ENCODE measurements at places on chromosomes 1 and 21. TPM values are rescaled to one million over a fixed set of nuclear protein-coding genes. Genes with fewer than 3 reads are reported as not detected.

The LDLRAD1 gene
- polyA plus RNA-seq = not detected

The JAM2 gene
- polyA plus RNA-seq = 15.9 TPM

The SPRR4 gene
- polyA plus RNA-seq = not detected

The LAPTM5 gene
- 16.9 TPM for polyA plus RNA-seq

The ELF3 gene
- polyA plus RNA-seq = 1.2 TPM

The FAM110D gene
- polyA plus RNA-seq = 1.2 TPM

The LINGO4 gene
- not detected for polyA plus RNA-seq

The B3GALT2 gene
- polyA plus RNA-seq = 16.9 TPM

The DYRK3 gene
- 5.9 TPM for polyA plus RNA-seq

The PPM1J gene
- 0.87 TPM for polyA plus RNA-seq

The EXO1 gene
- polyA plus RNA-seq = 13.5 TPM

The ARHGAP30 gene
- polyA plus RNA-seq = 3.8 TPM

The LRRC53 gene
- not detected for polyA plus RNA-seq

The HLCS gene
- 16.7 TPM for polyA plus RNA-seq

The MIS18A gene
- polyA plus RNA-seq = 26.9 TPM

The MEX3A gene
- 46.9 TPM for polyA plus RNA-seq

The C1orf116 gene
- polyA plus RNA-seq = 0.46 TPM

The ERICH3 gene
- 0.73 TPM for polyA plus RNA-seq

The TATDN3 gene
- 20.9 TPM for polyA plus RNA-seq

The CDA gene
- polyA plus RNA-seq = 6.8 TPM

The CYP4A11 gene
- 2.7 TPM for polyA plus RNA-seq

The SHE gene
- 9.9 TPM for polyA plus RNA-seq

The RAD54L gene
- 12.3 TPM for polyA plus RNA-seq

The LCE1E gene
- not detected for polyA plus RNA-seq

The ACKR1 gene
- polyA plus RNA-seq = 0.56 TPM

The VWA1 gene
- polyA plus RNA-seq = 47.9 TPM

The IL19 gene
- polyA plus RNA-seq = 0.96 TPM

The GATAD2B gene
- 27.2 TPM for polyA plus RNA-seq

The MYBPH gene
- polyA plus RNA-seq = 0.07 TPM

The RIPK4 gene
- polyA plus RNA-seq = 1.1 TPM

The UMODL1 gene
- 0.09 TPM for polyA plus RNA-seq

The CELA2B gene
- 0.79 TPM for polyA plus RNA-seq

The HRNR gene
- polyA plus RNA-seq = 0.13 TPM

The EXO5 gene
- polyA plus RNA-seq = 12.3 TPM

The GPX7 gene
- polyA plus RNA-seq = 79.0 TPM

The OR2M3 gene
- polyA plus RNA-seq = 0.01 TPM

The C1orf21 gene
- 31.1 TPM for polyA plus RNA-seq

The SLC45A3 gene
- 8.1 TPM for polyA plus RNA-seq

The TRIM17 gene
- 7.7 TPM for polyA plus RNA-seq

The CD247 gene
- 0.47 TPM for polyA plus RNA-seq

The LRRC39 gene
- 3.9 TPM for polyA plus RNA-seq

The RORC gene
- 1.1 TPM for polyA plus RNA-seq

The RHD gene
- 3.8 TPM for polyA plus RNA-seq

The IVL gene
- 0.62 TPM for polyA plus RNA-seq

The SPOCD1 gene
- polyA plus RNA-seq = 0.26 TPM

The C1orf94 gene
- polyA plus RNA-seq = not detected

The RAVER2 gene
- 31.5 TPM for polyA plus RNA-seq

The UBL4B gene
- not detected for polyA plus RNA-seq

The SPRR3 gene
- 1.2 TPM for polyA plus RNA-seq

The SPRR1B gene
- polyA plus RNA-seq = not detected

The TRIM67 gene
- polyA plus RNA-seq = 0.14 TPM

The CDC7 gene
- 30.0 TPM for polyA plus RNA-seq

The A3GALT2 gene
- not detected for polyA plus RNA-seq

The GJA5 gene
- polyA plus RNA-seq = 17.9 TPM

The OR2L3 gene
- polyA plus RNA-seq = not detected

The SLC50A1 gene
- 56.5 TPM for polyA plus RNA-seq

The ANKRD34A gene
- 0.66 TPM for polyA plus RNA-seq

The CD34 gene
- 83.0 TPM for polyA plus RNA-seq

The EXTL1 gene
- polyA plus RNA-seq = 1.2 TPM

Data from left renal pelvis (tissue), 4 donors.